ENCODE measurements at places on chromosomes 5 and 9.

DNA sequence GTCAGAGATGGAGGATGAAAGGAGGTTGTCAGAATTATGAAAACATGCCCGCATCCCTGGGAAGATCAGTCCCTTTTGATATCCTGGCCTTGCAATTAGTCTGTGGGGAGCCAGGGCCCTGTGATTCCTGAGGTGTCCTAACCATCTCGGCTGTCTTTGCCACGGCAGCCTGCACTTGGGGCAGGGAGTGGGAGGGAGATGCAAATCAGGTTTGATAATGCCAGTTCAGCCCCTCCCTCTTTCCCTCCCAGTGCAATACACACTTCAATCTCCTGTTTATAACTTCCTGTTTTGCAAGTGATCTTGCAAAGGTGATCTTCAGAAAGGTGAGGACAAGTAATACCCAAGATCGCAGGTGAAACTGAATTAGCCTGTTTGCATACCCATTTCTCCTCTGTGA lies 114.0 kb upstream of the ALDH1B1 start:
- DNase-seq = no peak

DNA sequence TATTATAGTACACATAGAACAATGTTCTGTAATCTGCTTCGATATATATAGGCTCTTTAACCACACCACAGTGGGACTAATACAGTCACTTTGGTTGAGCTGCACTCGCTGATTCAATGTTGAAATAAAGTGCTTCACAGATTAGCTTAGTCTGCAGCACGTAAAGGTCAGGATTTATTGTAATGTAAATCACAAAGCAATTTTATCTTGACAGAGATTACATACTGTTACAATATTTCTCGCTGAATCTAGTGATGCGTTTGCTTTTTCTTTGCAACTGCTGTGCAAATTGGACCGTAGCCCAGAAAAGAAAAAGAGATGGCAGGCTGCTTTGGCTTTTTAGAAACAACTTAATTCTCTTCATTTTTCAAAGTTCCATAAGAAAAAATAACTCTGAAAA lies 52.9 kb downstream of the CETN3 start:
- no peak for DNase-seq

DNA sequence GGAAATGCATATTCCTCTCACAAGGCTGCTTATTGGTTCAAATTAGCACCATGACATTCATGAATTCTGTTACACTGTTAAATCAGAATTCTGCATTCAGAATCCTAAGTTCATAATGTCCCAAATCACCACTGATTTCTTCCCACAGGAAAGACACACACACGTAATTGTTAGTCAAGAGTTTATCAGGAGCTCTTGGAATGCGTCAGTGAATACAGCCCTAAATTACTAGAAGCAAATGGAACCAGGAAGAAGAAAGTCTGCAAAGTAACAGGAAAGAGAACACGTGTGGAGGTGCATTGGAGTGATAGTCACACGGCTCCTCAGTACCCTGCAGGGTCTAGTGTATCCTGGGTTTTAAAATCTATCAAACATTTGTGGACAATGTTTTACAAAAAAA lies 110.2 kb downstream of the ANXA2R start:
- no peak for DNase-seq

DNA sequence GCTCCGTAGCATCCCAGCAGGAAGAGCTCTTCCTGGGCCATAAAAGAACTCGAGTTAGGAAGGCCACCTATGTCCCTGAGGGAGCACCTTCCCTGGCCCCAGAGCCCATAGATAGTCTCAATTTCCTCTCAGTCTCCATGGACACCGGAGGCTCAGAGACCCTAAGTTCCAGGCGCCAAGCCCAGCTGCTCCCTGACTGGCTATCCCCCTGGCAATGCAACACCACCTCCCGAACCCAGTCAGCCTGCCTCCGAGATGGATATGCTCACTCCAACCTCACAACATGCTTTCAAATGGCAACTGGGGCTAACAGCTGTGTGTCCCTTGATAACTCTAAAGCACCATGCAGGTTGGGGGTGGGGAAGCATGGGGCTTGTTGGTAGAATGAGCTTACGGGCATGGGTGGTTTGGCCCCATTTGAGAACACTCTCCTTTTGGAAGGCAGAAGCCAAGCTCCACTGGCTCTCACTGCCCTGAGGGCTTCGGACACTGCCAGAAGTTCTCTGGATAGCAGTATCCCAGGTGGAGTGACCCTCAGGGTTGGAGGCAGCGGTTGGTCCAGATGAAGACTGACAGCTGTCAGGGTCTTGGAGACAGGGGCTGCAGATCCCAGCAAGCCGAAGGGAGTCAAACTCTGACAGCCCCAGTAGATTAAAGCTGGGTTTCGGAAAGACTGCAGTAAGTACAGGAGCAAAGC lies 165.3 kb downstream of the PAX5 start:
- no peak for DNase-seq

GRCh38 chr5:97968346-97968745 lies 785.3 kb upstream of the RIOK2 start:
- DNase-seq = no peak

DNA sequence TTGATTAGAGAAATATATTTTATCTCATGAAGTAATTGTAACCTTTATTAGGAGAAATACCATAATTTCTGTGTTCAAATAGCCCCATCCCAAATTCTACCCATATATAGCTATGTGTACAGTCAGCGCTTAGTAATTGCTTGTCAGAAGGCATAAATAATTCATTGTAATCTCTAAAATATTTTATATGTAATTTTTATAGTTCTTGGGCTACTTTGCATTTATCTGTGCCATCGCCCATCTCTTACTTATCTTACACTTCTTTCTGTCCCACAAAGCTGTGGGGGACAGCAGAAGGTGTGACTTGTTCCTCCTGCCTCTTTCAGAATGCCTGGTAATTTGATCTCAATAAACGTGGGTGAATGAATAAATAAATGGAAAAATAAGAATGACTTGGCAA lies 5.5 kb downstream of the ADAMTSL1 start:
- no peak for DNase-seq

DNA sequence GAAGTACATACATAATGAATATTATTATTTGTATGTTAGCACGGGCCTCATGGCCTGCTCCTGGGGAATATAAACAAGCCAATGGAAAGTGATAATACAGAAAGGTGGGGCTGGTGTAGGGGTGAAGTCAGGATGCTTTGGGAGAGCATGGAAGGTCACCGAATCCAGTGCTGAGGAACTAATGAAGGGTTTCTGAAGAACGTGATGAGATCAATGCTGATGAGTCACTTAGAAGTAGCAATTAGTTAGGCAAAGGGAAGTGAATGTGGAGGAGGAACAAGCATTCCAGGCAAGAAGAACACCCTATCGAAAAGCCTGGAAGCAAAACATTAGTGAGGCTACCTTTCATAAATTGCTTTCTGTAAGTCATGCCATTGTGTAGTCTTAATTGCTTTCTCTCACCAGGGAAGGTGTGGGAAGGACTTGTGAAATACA lies 2.1 kb downstream of the ANXA1 start:
- DNase-seq = no peak

DNA sequence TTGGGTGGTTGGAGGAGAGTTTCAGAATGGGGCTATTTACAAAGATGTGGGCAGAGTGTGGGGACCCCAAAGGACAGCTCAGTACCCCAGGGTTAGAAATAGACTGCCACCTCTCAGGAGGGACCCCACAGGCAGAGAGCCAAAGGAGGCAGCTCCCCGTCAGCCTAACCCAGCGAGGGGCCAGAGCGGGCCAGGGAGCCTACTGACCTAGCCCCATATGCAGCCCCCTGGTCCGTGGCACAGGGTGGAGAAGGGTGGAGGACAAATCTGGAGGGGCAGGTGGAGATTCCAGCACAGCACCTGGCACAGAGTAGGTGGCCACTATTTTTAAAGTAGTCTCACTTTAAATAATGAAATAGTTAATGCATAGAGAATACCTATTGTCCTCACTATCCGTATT lies 67.2 kb upstream of the ANGPTL2 start:
- no peak for DNase-seq

DNA sequence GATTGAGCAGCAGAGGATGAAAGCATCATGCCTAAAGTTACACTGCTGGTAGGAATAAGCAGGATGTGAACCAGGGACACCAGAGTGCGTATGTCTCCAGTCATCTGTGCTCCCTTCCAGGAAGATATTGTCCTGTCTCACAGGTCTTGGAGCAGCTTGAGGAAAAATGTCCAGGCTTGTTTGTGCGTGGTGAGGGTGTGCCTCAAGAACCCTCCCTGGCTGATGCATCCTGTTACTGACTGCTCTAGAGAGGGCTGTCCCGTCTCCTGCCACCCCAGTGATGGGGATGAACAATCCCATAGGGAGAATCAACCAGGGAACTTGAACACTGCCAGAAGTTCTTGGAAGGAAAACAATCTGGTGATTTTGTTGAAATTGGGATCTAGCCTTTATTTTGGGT lies 132.0 kb downstream of the INSYN2B start:
- no peak for DNase-seq

- no peak for DNase-seq
These were observed 6.2 kb upstream of the HAVCR2 start for GRCh38 chr5:157115012-157115411.

GRCh38 chr5:95599252-95599651 lies 20.6 kb upstream of the GPR150 start:
- DNase-seq = no peak

GRCh38 chr5:159217236-159217635 lies 7.9 kb upstream of the RNF145 start:
- no peak for DNase-seq

GRCh38 chr9:121285835-121286687 lies 18.1 kb downstream of the GSN start:
- no peak for DNase-seq

DNA sequence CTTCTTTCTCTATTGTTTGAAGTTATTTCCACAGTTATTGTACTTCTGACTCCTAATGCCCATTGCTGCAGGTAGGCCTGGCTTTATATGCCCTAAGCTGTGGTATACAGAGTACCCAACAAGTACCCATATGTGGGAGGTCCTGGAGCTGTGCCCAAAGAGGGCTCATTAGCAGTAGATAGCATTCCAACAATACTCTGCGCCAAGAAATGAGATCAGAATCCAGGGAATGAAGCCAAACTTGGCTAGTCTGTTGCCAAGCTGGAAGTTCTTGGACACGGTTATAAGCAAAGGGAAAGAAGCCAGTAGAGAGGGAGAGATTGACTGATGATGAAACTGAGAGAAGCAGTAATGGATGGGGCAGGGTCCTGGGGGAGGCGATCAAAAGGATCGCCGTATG lies 29.7 kb upstream of the FAM169A start:
- DNase-seq = no peak

DNA sequence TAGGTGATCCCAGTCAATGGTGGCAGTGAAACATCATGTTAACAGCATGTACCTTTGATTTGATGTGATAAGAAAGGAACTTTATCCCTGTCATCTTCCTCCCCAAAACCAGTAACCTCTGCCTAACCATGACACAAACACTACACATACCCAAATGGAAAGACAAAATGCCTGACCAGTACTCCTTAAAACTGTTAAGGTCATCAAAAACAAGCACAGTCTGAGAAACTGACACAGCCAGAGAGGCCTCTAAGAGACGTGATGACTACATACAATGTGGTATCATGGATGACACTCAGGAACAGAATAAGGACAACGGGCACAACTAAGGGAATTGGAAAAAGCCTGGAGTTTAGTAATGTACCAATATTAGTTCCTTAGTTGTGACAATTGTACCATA lies 3.9 kb upstream of the IL5 start:
- DNase-seq = no peak

- DNase-seq = no peak
These were observed 100.5 kb upstream of the PRRC1 start for GRCh38 chr5:127416906-127417305.

DNA sequence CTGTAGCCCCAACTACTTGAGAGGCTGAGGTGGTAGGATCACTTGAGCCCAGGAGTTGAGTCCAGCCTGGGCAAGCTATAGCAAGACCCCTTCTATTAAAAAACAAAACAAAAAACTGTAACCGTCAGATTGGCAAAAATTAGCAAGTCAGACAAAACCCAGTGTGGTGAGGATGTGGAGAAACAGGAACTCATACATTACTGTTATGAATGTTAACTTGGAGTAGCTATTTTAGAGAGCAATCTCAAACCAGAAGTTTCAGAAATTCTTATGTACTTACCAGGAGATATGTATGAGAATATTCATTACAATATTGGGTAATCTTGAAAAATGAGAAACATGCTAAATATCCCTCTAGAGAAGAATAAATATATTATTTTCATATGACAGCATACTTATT lies 120.3 kb downstream of the INVS start:
- no peak for DNase-seq

GRCh38 chr5:116374434-116374852 lies 200.2 kb downstream of the SEMA6A start:
- DNase-seq = no peak

DNA sequence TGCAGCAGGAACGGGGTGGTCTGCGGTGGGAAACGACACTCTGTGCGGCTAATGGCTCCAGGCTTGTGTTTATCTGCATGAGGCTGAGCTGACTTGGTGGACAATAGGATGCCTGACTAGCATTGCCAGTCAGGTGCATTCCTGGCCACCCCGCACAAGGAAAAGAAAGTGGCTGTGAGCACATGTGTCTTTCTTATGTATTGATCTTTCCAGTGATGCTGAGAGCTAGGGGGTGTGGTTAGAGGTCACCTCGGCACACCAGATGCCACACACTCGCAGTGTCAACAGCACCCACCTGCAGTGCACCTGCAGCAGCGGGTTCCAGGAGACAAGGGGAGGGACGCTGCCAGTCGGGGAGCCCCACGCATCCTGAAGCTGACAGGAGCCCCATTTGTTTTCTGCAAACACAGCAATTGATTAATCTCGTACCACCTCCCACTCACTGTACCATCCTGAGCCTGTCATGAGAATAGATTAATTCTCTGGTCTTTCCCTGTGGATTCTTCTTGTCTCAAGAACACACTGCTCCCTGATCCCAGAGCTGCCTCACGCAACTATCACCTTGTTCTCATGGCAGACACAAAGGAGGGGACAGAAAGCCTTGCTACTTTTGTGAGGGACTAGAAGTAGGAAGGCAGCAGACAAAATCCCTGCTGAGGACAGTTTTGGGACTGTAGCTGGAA lies 251.7 kb upstream of the WWC1 start:
- DNase-seq = no peak

GRCh38 chr9:132035679-132036078 lies 44.0 kb downstream of the MED27 start:
- no peak for DNase-seq

GRCh38 chr9:133148199-133149129 lies 15.2 kb downstream of the GBGT1 start:
- DNase-seq = peak; percentile 61

- no peak for DNase-seq
These were observed 381.1 kb downstream of the MAN2A1 start for GRCh38 chr5:110070836-110071235.

DNA sequence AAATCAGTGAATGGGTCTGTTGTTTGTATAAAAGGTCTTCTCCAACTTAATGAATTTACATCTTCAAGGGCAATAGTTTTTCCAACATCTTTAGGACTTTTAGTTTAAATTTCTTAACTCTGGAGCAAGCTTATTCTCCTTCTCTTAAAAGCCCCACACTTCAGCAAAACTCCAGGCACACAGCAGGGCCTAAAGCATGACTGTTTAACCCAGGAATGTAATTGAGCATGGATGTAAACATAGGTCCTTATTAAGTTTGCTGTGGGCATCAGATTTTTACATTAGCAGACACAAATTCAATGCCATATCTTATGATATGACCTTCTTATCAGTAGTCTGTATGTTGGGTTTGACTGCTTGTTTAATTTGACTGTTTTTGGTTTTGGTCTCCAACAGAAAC lies 78.9 kb downstream of the ABCA1 start:
- no peak for DNase-seq

Data from stimulated activated naive CD8-positive, alpha-beta T cell treated with anti-CD3 and anti-CD28 coated beads, Interleukin-15, Interleukin-2, amounts not matched to agents 100 U/mL and 50 U/mL, for 24 hours (primary cell).